ENCODE measurements at places on chromosomes 6 and 20.

- H3K27me3 ChIP-seq, result no peaks in the 10 kb centered on the region
- no peak overlapping the region for H3K27ac ChIP-seq
- H3K36me3 ChIP-seq, result no peaks in the 10 kb centered on the region
- no peaks in the 10 kb centered on the region for H3K4me1 ChIP-seq
Measured at GRCh38 chr6:166691746-166692145, 64.7 kb upstream of the RPS6KA2 start.

DNA sequence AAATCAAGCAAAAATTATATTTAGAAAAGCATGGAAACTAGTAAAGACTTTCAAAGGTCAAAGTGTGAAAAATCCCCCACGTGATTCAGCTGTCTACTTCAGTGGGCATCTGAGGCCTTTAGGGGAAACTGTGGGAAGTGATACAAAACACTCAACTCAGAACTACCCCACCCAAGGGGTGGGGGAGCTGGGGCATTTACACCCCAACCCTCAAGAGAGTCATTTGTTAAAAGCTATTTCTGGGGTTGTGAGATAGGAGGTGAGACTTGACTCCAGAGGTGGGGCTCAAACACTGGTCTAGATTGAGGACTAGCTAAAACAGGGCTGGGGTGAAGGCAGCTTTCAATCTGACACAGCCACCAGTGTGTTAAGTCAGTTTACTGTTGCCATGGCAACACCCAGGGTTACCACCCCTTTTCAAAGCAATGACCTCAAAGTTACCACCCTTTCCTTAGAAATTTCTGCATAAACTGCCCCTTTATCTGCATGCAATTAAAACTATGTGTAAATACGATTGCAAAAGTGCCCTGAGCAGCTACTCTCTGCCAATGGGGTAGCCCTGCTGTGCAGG is 9.9 kb upstream of the GTSF1L start:
- H3K27me3 ChIP-seq, result no peaks in the 10 kb centered on the region
- H3K4me3 ChIP-seq, result no peak overlapping the region
- H3K27ac ChIP-seq, result no peak overlapping the region
- H3K36me3 ChIP-seq, result no peaks in the 10 kb centered on the region

DNA sequence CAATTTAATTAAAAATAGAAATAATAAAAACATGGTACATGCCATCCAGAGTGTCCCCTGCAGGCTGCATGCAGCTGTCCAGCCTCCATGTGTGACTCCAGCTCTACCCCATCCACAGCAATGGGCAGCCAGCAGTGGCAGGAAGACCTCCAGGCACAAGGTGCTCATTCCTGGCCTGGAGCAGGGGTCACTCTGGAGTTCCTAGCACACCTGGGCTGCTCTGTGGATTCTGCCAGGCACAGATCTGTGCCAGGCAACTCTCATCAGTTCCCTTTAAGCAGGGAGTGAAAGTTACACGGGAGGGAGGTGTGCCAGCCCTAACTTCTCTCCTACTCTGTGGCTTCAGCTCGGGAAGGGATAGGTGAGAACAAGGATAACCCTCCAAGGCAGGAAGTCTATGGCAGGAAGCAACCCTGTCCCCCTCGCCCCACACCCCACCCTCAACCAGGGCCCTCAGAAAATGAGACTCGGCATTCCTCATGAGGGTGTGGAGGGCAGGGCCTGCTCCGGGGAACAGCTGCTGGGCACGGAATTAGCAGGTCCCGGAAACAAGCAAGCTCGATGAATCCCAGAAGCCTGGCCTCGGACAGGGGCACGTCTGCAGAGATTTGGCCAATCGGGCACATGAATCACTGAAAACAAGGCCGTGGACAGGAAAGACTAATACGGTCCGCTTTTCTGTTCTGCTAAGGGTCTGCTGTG is 10.0 kb downstream of the JPH2 start:
- H3K27me3 ChIP-seq, result peaks cover 13% of the 10 kb centered on the region
- H3K36me3 ChIP-seq, result no peaks in the 10 kb centered on the region
- H3K4me1 ChIP-seq, result no peaks in the 10 kb centered on the region
- H3K4me3 ChIP-seq, result no peak overlapping the region

- H3K27me3 ChIP-seq, result peaks cover 24% of the 10 kb centered on the region
- H3K4me1 ChIP-seq, result peaks cover 13% of the 10 kb centered on the region
- H3K36me3 ChIP-seq, result no peaks in the 10 kb centered on the region
- DNase-seq, result peak; percentile 54
Measured at GRCh38 chr6:26501482-26501986, 1.4 kb downstream of the BTN1A1 start.

DNA sequence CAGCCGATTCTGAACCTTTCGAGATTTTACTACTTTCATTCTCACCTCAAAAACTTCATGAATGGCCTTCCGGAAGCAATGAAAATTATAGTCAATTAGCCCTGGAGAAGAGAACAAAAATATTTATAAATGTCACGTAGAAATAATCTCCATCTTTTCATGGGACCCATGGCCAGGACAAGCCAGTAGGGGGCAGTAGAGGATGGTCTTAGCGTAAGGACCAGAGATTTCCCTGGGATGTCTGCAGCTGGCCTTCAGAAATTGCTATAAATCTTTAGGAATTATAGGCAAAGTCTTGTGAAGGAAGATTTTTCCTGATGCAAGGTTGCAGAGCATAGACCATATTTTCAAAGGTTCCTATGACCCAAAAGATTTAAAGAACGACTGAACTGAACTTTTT is 15.6 kb upstream of the UBE2J1 start:
- H3K36me3 ChIP-seq, result no peaks in the 10 kb centered on the region
- peaks cover 15% of the 10 kb centered on the region for H3K4me1 ChIP-seq
- no peak overlapping the region for H3K4me3 ChIP-seq
- no peaks in the 10 kb centered on the region for H3K27me3 ChIP-seq
- H3K27ac ChIP-seq, result no peak overlapping the region

DNA sequence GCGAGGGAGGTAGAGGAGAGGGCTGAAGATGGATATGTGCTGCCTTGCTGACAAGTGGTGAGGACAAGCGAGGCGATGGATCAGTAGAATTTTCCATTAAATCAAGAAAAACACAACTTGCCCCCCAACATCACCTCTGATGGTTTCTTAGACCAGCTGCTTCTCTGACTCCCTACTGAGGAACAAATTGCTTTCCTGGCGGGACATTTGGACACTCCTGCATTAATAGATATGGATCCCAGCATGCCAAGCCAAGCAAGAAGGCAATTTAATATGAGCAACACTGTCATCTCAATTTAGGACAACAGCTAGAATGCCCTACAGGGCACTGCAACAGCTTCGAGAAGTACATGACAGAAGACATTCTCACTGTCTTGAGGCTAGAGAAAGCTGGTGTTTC is 248.4 kb upstream of the AGPAT4 start:
- no peaks in the 10 kb centered on the region for H3K4me1 ChIP-seq
- H3K27me3 ChIP-seq, result no peaks in the 10 kb centered on the region
- DNase-seq, result no peak
- no peak overlapping the region for H3K4me3 ChIP-seq
- no peak overlapping the region for H3K27ac ChIP-seq

- no peaks in the 10 kb centered on the region for H3K27me3 ChIP-seq
- H3K4me1 ChIP-seq, result peaks cover 10% of the 10 kb centered on the region
- H3K36me3 ChIP-seq, result peaks cover 20% of the 10 kb centered on the region
Measured at GRCh38 chr6:108998485-108998884, 96.2 kb downstream of the SESN1 start.

DNA sequence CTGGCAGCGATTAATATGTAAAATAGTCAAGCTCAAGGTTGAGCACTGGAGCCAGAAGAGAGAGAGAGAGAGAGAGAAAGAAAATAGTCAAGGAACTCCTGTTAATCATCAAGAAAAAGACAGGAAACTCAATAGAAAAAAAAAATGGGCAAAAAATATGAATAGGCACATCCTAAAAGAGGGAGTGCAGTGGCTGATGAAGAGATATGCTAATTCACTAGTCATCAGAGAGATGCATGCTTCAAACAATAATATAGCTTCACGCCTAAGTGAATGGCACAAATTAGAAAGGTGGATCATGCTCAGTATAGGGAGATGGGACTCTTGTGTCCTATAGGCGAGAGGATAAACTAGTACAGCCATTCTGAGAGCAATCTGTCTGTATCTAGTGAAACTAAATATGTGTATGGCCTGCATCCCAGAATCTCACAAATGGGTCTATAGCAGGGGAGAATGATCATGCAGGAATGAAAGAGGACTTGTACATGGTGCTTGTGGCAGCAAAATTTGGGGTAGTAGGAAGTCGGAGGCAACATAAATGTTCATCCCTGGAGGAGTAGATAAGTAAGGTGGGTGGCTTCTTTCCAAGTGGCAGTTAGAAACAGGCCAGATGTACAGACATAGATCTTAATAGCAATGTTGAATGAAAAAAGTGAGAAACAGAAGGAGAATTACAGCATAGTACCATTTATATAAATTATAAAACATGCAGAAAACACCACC is 176.8 kb downstream of the VEGFA start:
- no peaks in the 10 kb centered on the region for H3K27me3 ChIP-seq

All from activated CD4-positive, alpha-beta memory T cell treated with anti-CD3 and anti-CD28 coated beads for 36 hours (primary cell).